Stimulated activated CD4-positive, alpha-beta T cell treated with anti-CD3 and anti-CD28 coated beads, Interleukin-15, amount 100 ng/mL, for 1 hour (primary cell): ENCODE measurements at places on chromosomes 2 and 18.
A peak's percentile ranks its signal among the peaks of the same experiment; 100 is the strongest.

GRCh38 chr2:1782514-1782913 lies 38.2 kb upstream of the PXDN start:
- no peak for DNase-seq

GRCh38 chr2:128313091-128313836 lies 5.4 kb downstream of the HS6ST1 start:
- DNase-seq, result peak; percentile 2

DNA sequence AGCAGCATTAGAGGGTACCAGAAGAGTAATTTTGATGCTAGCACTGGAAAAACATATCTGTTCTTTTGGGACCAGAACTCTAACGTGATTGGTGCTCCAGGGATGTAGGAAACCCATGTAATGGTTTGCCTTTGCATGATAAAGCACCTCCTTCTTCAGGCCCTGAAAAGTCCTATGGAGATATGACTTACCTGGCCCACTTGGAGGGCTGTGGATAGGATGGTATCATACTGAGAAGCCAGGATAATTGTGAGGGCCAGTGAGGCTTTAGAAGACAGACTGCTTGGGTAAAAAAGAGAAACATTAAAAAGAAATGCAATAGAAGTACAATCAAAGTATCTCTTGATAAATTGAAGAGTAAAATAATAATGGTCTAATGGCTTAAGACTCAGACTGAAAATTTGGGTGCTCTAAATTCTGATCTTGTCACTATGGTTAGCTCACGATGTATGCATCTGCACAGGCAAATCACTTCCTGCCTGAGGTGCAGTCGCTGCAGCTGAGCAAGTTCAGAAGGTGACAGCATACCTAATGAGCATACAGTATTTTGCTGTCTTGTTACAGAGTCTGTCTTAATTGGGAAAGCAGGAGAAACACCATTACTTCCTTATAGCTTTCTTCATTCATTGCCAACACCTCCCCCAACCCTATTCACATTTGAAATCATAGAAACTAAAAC lies 371.5 kb downstream of the NUP35 start:
- no peak for DNase-seq

DNA sequence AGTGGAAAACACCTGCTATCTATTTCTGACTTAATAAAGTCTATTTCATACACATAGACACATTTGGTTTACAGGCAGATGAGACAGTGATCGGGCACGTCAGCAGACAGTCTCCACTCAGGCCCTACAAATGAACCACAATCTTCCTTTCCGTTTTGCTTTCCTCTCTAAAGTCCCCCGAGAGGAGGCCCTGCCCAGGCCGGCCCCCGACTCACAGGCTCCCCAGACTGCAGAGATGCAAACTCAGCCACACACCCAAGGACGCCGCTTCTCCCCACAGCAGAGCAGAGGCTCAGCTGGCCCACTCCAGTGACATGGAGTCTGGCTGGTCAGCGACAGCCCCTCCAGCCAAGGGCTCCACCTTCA lies 9.3 kb upstream of the MTERF4 start:
- no peak for DNase-seq

- no peak for DNase-seq
Observed at GRCh38 chr18:70149616-70150301, 55.7 kb downstream of the RTTN start.

GRCh38 chr18:56995579-56996188 lies 151.2 kb upstream of the BOD1L2 start:
- DNase-seq, result no peak

GRCh38 chr18:79940126-79940813 lies 11.2 kb downstream of the SLC66A2 start:
- no peak for DNase-seq

GRCh38 chr2:104825124-104825865 lies 28.6 kb upstream of the POU3F3 start:
- no peak for DNase-seq

DNA sequence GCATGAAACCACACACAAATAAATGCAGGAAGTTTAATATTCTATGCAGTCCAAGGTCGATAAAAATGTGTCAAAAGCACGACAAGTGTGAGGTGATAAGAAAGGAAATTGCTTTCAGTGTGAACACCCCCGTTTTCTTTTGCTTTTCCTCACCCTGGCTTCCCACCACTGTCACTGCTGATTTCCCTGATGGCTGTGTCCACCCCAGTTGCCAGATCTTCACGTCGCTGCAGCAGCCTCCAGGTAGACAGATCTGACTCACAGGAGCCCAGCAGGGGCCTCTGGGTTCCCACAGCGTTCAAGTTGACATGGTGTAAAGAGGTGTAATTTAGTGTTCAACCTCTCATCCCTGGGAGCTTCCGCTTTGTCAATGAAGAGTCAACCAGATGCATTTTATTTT lies 128.0 kb upstream of the TACR1 start:
- no peak for DNase-seq

GRCh38 chr2:96940980-96941775 lies 45.2 kb downstream of the FAM178B start:
- DNase-seq, result no peak

DNA sequence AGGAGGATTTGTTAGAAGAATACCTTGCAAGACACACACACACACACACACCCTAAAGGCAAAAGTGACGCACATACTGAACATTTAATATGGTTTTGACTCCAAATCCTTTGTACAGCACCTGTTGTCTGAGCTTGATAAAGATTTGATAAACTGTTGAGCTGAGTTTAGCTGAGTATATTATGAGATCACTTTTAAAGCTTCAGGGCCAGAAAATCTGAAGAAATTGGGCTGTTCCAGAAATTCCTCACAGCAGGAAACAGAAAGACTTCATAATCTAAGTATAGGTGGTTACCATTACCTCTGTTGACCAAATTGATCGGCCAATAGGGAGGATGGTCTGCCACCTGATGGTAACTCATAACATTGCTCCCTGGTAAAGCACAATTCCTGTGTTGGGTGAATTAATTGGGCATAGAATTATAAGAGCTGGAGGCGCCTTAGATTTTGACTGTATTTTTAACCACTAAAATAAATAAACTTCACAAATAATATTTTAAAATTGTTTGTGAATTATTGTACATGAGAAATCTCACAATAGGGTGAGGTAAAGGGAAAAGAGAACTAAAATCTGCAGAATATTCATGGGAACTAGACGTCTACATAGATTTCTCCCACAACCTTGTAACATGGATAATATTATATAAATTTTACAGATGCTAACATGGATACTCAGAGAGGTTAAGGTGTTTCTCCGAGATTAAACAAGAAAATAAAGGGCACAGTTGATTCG lies 21.8 kb upstream of the RPIA start:
- DNase-seq, result no peak

- no peak for DNase-seq
Observed at GRCh38 chr2:515441-516127, 161.6 kb downstream of the TMEM18 start.

GRCh38 chr2:191165176-191165643 lies 14.4 kb upstream of the STAT4 start:
- DNase-seq, result no peak

- no peak for DNase-seq
Observed at GRCh38 chr18:72811047-72811446, 56.7 kb downstream of the NETO1 start.

DNA sequence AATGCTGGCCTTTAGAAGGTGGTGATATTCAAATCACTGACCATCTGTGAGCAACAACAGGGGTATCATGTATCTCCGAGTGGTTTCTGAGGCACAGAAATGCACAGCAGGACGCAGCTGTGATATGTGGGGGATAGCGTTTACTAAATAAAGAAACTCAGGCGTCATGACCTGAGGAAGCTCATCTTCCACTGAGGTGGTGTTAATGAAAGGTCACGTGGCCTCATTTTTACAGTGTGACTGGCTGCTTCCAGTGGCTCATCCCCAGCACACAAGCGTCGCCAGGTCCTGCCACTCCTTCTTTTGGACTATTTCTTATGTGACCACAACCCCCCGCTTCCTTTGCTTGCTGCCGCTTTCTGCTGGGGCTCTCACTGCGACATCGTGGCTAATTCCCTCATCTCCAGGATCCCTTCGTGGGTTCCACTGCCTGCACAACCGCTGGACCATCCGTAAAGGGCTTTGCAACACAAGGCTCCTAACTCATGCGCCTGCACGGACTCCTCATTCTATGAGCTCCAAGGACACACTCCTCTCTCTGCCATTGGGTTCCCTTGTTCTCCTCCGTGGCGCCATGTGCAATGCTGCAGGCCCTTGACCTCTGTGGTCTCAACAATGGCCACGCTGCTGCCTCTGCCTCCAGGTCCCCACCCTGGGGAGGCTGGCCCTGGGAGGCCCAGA lies 109.3 kb downstream of the MBP start:
- no peak for DNase-seq

DNA sequence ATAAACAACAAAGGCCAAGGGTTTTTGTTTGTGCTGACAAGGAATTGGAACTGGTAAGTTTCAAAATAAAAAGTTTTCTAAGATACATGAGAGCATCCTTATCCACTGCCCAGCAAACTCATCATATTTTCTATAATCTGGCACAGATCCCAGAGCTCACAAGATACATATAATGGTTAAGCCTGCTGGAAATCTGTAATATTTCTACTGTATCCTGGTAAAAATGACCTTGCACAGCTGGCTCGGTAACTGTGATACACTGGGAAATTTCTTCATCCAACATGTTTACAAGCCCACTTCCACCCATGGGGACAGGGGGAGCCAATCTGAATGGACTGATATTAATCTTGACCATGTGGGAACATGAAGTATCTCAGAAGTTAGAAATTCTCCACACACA lies 425.4 kb upstream of the MMADHC start:
- no peak for DNase-seq

- no peak for DNase-seq
Observed at GRCh38 chr18:46518438-46518837, 138.6 kb downstream of the LOXHD1 start.

DNA sequence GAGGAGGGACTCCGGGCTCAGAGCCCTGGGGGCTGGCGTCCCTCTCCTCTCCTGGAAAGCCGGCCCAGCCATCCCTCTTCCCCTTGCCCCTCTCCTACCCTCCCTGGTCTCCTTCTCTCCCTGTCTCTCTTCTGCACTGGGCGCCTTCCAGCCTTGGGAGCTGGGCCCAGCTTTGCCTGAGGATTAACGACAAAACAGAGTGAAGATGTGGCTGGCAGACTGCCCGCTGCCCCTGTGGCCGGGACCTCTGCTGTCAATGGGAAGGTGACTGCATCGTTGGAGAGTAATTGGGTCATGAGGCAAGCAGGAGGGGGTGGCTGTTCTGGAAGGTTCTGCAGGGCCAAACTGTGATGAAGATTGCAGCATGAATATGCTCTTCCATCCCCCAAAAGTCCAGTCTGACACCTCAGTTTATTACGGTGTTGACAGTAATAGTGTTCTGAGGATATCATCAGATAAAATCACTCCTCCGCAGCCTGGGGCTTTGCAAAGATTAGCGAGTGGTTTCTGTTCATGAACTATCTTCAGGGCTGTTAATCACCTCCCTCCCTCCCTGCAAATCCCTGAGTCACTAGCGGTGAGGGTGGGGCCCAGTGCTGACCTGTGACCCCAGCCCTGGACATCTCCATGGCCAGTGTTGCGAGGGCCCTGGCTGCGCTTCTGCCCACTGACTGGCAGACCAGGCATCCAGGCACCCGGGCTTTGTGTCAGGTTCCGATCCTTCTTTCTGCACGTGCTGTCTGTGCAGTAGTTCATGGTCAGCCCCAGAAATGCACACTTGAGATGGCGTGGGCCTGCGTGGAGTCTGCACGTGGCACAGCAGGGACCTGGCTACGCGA lies 23.0 kb downstream of the RTP5 start:
- DNase-seq, result no peak

- DNase-seq, result no peak
Observed at GRCh38 chr2:83795777-83796176, 663.3 kb downstream of the SUCLG1 start.

DNA sequence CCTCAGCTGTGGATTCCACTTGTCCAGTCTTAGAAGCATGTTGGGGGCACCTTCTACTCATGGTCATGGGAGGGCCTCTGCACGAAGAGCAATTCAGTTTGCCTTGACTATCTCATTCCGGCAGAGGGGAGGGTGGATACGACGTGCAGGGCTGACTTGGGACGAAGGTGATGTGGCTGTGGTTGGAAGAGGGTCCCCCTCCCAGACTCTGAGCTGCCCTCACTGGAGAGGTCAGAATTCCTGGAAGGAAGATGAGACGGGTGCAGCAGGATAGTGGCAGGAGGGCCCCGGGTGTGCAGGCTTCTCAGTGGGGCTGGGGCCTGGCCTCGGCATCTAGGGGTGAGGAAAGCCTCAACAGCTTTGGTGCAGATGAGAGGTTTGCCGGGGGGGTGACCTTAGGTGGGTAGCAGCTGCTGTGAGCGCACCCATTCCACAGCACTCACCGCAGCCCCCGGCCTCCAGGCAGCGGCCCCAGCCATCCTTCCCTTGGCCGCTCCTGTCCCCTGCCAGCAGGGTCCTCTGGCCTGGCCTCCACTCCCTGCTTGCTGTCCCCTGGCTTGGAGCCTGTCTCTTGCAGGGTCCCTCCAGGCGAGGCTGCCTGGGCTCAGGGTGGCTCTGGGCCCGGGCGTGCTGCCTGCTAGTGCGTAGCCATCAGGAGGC lies 3.2 kb downstream of the RNPEPL1 start:
- no peak for DNase-seq

DNA sequence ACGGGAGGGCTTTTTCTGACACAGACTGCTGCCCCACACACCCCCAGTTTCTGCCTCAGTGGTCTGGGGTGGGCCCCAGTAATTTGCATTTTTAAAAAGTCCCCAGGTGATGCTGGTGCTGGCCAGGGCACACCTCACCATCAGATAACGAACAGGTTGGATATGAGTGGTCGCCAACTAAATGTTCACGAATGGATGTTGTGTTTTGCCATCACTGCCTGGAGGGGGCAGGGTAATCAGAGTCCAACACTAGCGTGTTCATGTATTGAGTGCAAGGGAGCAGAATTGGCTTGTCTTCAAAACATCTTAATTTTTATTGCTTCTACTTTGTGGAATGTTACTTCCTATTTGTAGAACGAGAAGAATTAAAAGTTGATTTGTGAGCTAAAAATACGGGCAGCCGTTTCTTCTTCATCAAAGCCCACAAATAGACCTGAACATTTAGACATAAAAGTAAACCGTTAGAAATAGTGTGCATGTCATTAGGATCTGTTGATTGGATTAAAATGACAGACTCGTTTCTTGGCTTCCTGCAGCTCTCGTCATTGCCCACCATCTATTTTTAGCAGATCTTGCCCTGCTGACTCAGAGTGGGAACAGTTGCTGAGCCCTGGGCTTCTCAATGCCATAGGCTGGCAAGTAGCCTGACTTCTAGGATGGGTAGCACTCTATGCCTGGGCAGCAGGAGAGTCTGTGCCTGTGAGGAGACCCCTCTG lies 45.2 kb downstream of the NCK2 start:
- DNase-seq, result no peak

DNA sequence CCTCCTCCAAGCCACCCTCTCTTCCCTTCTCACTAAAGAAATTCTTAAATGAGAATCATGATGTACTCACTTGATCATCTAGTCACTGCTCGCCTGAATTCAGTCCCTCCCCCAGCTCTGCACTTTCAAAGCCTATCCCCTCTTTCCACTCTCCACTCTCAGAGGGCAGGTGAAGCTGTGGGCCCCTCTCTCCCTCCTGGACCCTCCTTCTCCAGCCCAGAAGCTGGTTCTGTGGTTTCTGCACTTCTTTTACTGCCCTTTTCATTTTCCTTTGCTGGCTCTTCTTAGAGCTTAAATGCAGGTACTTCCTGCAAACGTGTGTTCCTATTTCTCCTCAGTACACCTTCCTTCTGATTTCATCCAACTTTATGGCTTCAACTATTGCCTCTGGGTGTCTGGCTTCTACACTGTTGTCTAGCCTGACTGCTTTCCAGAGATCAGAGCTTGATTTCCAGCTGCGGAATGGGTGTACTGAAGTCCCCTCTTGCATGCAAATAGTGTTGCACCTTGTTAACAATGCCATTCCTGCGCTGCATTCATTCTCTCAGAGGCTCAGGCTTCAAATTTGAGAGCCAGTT lies 15.3 kb upstream of the TXNDC2 start:
- DNase-seq, result no peak
